ENCODE measurements at places on chromosomes 3 and 15.

DNA sequence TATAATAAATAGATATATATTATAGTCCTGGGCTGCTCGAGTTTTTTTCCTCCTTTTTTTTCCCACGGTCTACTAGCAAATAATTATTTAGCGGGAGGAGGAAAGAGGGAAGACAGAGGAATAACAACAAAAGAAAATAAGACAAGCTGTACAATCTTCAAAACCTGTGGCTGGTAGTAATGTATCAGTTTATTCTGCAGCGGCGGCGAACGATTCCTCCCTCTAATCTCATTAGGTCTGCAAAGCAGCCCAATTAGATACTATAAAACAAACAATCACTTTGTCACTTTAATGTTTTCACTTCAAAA lies 390 bp upstream of the TLE3 start:
- peak overlapping the region; percentile 77 for H3K27ac ChIP-seq
- DNase-seq = no peak
- 0 out of 2 replicates have a peak overlapping the region, but pooled peaks have one; percentile 17 for H3K4me3 ChIP-seq
- H3K36me3 ChIP-seq = peaks cover 9% of the 10 kb centered on the region
- H3K4me1 ChIP-seq = peaks cover 39% of the 10 kb centered on the region

DNA sequence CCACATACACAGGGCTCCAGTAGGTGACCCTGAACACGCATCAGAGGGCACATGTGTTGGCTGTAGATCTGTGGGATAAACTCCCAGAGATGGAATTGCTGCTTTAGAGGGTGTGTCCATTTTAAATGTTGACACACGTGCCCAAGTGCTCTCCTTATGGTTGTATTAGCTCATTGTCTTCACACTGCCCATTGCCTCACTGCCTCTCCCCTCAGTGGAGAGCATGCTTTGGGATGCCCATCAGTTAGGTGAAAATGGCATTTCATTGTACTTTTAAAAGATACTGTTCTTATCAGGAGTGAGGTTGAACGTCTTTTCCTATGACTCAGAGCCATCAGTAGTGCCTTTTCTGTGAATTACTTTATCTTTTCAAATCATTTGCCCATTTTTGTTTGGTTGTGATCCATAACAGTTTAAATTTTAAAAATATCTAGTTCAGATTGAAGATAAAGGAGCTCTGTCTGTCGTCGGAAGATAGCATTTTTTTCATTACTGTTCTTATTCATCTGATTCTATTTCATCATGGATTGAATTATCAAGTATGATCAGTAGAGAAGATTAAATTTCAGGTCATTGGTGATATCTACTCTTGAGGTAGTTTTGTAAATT lies 120.7 kb downstream of the CHDH start:
- H3K27me3 ChIP-seq = no peaks in the 10 kb centered on the region
- H3K36me3 ChIP-seq = no peaks in the 10 kb centered on the region
- H3K27ac ChIP-seq = no peak overlapping the region

DNA sequence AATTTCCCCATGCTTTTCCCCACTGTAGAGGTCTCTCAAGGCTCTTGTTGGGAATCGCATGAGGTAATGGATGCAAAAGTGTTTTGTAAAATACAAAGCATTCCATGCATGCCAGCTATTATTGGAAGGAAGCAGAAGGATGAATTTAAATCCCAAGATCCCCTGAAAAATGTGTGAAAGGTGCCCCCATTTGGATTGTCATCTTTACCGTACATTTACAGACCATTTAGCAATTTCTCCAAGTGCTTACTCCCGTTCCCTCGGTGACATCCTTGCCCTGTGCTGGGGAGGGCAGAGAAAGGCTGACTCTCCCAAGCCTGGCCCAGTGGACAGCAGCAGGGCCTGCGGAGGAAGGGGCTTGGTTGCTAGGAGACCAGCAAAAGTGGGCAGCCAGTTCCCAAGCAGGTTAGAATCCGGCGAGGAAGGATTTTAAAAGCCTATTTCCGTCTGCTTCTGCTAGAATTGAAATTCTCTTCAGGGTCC lies 31.1 kb upstream of the NEO1 start:
- peaks cover 2% of the 10 kb centered on the region for H3K4me1 ChIP-seq
- no peak overlapping the region for H3K4me3 ChIP-seq
- no peaks in the 10 kb centered on the region for H3K36me3 ChIP-seq
- no peak for DNase-seq
- H3K27ac ChIP-seq = no peak overlapping the region

GRCh38 chr15:68666120-68666811 lies 87.5 kb downstream of the CORO2B start:
- DNase-seq = no peak
- no peak overlapping the region for H3K27ac ChIP-seq
- H3K36me3 ChIP-seq = no peaks in the 10 kb centered on the region
- H3K4me3 ChIP-seq = no peak overlapping the region
- H3K4me1 ChIP-seq = no peaks in the 10 kb centered on the region

DNA sequence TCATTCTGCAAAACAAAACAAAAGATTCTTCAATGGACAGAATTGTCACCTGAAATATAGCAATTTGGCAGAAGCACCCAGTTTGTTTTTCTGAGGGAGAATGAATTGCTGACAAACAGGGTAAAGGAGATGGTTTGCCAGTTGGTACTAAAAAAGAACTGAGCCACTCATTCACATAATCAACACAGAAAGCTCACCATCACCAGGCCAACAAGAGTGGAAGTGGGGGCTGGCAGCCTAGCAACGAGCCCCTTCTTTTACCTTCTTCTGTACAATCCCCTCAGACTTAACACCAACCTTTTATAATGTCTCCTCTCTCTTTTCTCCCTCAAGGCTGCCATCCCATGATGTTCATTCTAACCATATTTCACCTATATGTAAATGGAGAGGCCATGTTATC lies 5.9 kb downstream of the TOP2B start:
- H3K27me3 ChIP-seq = no peaks in the 10 kb centered on the region
- no peak for DNase-seq
- no peak overlapping the region for H3K27ac ChIP-seq
- no peak overlapping the region for H3K4me3 ChIP-seq
- H3K36me3 ChIP-seq = no peaks in the 10 kb centered on the region
- peaks cover 14% of the 10 kb centered on the region for H3K4me1 ChIP-seq

DNA sequence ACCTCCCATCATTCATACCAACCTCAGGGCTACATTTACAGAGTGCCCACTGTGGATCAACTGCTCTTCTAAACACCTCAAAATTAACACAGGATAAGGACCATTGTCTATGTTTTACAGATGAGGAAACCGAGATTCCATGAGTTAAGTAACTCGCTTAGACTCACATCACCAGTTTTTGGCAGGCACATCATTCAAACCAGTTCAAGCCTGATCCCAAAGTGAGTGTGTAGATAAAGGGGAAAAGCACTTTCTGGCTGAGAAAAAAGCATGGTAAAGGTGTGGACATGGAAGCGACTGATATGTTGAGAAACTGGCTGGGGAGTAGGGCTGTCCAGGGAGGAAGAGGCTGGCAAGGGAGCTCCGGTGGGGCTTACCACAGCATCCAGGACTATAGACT lies 193.7 kb upstream of the RORA start:
- H3K36me3 ChIP-seq = no peaks in the 10 kb centered on the region
- DNase-seq = no peak
- no peaks in the 10 kb centered on the region for H3K27me3 ChIP-seq
- no peaks in the 10 kb centered on the region for H3K4me1 ChIP-seq
- H3K27ac ChIP-seq = no peak overlapping the region
- H3K4me3 ChIP-seq = no peak overlapping the region

GRCh38 chr3:136249593-136249992 lies 547 bp upstream of the PCCB start:
- DNase-seq = no peak
- peak overlapping the region; percentile 90 for H3K27ac ChIP-seq
- no peaks in the 10 kb centered on the region for H3K36me3 ChIP-seq
- peaks cover 9% of the 10 kb centered on the region for H3K4me1 ChIP-seq

GRCh38 chr3:185448107-185448506 lies 50.7 kb downstream of the TMEM41A start:
- no peak overlapping the region for H3K27ac ChIP-seq
- H3K4me3 ChIP-seq = no peak overlapping the region

GRCh38 chr15:54884312-54884711 lies 312.4 kb downstream of the RSL24D1 start:
- no peak for DNase-seq
- no peak overlapping the region for H3K27ac ChIP-seq
- no peaks in the 10 kb centered on the region for H3K36me3 ChIP-seq
- no peaks in the 10 kb centered on the region for H3K4me1 ChIP-seq

GRCh38 chr3:180048840-180049239 lies 12.1 kb upstream of the PEX5L start:
- no peaks in the 10 kb centered on the region for H3K27me3 ChIP-seq
- no peak overlapping the region for H3K27ac ChIP-seq
- no peak for DNase-seq
- H3K36me3 ChIP-seq = no peaks in the 10 kb centered on the region
- H3K4me1 ChIP-seq = no peaks in the 10 kb centered on the region

- DNase-seq = no peak
- no peaks in the 10 kb centered on the region for H3K27me3 ChIP-seq
- H3K27ac ChIP-seq = no peak overlapping the region
These were observed 55.7 kb downstream of the LMCD1 start for GRCh38 chr3:8557298-8557697.

DNA sequence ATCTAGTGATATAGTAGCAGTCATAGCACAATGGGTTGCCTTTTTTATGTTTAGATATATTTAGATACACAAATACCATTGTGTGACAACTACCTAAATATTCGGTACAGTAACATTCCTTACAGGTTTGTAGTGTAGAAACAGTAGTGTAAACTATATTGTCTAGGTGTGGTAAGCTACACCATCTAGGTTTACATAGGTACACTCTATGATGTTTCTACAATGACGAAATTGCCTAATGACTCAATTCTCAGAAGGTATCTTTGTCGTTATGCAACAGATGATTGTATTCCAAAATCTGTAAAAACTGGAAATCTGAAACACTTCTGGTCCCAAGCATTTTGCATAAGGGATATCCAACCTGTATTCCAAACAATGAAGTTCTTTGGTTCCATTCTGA lies 24.3 kb downstream of the PLOD2 start:
- H3K4me3 ChIP-seq = no peak overlapping the region
- H3K27me3 ChIP-seq = no peaks in the 10 kb centered on the region
- no peaks in the 10 kb centered on the region for H3K4me1 ChIP-seq
- no peak overlapping the region for H3K27ac ChIP-seq

DNA sequence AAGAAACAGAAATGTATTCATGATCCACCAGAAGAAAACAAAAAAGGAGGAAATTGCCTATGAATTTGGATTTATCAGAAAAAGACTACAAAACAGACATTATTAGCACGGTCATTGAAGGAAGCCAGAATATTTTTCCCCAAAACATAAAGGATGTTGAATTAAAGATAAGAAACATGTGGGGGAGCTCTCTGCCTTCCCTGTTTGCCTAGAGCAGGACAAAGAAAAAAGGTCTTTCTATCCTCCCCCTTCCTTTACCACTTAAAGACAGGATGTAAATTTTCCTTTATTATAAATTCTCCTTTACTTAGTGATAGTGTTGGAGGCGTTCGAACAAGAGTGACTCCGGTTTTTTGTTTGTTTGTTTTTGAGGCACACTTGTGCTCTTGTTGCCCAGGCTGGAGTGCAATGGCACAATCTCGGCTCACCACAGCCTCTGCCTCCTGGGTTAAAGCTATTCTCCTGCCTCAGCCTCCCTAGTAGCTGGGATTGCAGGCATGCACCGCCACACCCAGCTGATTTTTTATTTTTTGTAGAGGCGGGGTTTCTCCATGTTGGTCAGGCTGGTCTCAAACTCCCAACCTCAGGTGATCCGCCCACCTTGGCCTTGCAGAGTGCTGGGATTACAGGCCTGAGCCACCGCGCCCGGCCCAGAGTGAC lies 14.9 kb upstream of the RPN1 start:
- no peaks in the 10 kb centered on the region for H3K4me1 ChIP-seq
- no peaks in the 10 kb centered on the region for H3K27me3 ChIP-seq
- DNase-seq = peak; percentile 40
- H3K36me3 ChIP-seq = no peaks in the 10 kb centered on the region
- no peak overlapping the region for H3K4me3 ChIP-seq

DNA sequence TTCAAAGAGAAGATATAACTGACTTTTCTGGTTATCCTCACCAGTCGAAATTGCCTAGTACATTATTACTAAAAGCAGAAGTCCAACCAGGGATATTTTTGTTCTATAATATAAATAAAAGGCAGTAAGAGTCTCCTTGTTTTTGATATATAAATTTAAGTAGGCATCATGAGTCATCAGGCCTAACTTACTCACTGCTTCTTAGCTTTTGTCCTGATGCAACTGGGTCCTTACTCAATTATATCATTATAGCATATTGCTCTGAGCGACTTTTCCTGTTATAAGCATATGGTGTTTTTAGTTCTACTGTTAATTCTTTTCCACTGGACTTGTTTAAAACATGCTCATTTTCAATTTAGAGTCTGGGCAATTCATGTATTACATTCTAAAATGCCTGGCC lies 910.1 kb downstream of the MCTP2 start:
- no peaks in the 10 kb centered on the region for H3K36me3 ChIP-seq
- DNase-seq = no peak
- no peaks in the 10 kb centered on the region for H3K4me1 ChIP-seq
- H3K27ac ChIP-seq = no peak overlapping the region
- H3K27me3 ChIP-seq = no peaks in the 10 kb centered on the region

DNA sequence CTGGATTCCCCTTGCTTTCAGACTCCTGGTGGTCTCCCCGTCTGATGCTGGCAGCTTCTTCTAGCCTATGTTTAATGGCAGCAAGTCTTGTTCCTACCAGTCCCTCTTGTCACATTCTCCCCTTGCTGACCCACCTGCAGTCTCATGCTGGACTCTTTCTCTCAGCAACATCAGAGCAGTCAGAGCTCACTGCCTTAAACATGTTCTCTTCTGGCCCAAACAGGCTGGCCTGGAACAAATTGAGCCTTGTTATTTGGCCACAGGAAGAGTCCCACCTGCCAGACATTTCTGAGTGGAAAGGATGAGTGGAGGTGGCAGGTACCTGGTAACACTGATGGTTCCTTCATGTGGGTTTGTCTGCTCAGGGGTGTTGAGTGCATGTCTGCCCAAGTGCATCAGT lies 59.2 kb upstream of the APEH start:
- no peak overlapping the region for H3K4me3 ChIP-seq
- H3K4me1 ChIP-seq = 0 out of 2 replicates have a peak, but pooled peaks cover 3% of the 10 kb centered on the region
- no peak overlapping the region for H3K27ac ChIP-seq
- DNase-seq = no peak

DNA sequence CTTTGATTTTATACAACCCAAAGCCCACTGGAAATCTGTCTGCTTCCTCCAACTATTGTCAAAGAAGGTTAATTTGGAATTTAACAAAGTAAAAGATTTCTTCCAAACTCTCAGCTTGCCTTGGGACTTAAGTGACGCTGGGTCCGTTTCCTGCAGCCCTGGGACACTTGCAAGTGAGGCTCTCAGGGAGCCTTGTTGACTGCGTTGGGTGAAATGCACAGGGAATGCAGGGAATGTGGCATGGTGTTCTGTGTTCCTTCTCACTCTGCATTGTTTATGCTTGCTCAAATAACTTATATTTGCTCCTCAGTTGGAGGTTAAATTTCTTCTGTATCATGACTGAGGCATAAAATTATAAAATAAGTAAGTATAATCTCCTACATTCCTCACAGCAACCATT lies 60.9 kb upstream of the TJP1 start:
- H3K27ac ChIP-seq = no peak overlapping the region
- H3K27me3 ChIP-seq = peaks cover 10% of the 10 kb centered on the region
- peaks cover 5% of the 10 kb centered on the region for H3K4me1 ChIP-seq
- H3K4me3 ChIP-seq = no peak overlapping the region
- no peak for DNase-seq

Data from SK-N-SH (cell line).